ENCODE measurements at places on chromosomes 4 and X.
A peak's percentile ranks its signal among the peaks of the same experiment; 100 is the strongest.

GRCh38 chr4:116058129-116058528 is 944.7 kb upstream of the NDST4 start:
- DNase-seq: no peak

- DNase-seq: no peak
These were observed 6.9 kb upstream of the RELL1 start for GRCh38 chr4:37693030-37693429.

DNA sequence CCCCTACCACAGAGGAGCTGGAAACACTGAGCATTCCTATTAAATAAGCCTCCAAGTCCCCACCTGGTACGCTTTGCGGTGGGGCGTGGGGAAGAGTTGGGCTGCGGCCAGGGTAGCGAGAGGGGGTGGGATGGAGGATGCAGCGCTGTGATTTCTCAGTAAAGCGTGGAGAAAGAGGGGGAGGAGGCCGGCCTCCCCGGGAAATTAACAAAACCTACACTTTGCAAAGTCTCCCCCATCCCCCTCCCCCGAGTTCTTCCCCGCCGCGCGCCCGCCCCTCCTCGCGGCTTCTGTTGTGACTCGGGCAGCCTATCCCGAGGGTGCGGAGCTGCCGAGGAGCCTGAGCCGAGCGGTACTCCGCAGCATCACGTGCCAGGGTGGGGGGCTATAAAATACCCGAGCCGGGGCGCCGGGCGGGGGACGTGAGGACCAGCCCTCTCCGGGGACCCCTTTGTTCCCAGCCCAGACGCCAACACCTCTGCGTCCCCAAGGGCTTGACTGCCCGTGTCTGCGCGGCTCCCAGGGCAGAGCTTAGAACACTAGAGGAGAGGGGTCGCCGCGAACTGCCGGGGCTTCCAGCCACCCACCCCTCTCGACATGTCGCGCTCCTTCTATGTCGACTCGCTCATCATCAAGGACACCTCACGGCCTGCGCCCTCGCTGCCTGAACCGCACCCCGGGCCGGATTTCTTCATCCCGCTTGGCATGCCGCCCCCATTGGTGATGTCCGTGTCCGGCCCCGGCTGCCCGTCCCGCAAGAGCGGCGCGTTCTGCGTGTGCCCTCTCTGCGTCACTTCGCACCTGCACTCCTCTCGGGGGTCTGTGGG is at the start of gene GSX2:
TSS of gene GSX2 (plus strand) at position 416 of the 827 bp plus-strand sequence. CDS start at position 598, 182 bp downstream.
- DNase-seq: no peak

DNA sequence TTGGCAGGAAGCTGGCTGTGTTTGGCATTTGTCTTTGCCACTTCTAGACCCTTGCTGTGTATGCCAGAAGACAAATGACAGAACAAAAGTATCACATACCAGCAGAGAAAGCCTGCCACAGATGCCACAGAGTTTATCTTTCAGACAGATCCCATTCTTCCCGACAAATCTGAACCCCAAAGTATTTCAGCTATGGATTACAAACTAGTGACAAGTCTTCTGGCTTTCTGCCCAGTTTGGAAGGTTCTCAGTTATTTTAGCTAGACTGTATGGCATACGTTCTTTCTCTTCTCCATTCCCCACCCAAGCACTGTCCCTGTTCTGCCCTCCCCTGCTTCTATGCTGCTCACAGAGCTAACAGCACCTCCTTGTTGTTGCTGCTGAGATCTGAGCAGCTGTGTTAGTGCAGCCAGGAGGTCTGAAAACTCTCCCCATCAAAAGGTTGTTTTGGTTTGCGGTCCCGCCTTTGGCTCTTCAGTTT is 236.7 kb downstream of the FRAS1 start:
- peak; percentile 95 for DNase-seq

GRCh38 chr4:52051213-52051614 is at the start of gene SPATA18:
Gene SPATA18 (plus strand): TSS chr4:52051304. CDS start chr4:52051705, 401 bp downstream.
- DNase-seq: no peak

DNA sequence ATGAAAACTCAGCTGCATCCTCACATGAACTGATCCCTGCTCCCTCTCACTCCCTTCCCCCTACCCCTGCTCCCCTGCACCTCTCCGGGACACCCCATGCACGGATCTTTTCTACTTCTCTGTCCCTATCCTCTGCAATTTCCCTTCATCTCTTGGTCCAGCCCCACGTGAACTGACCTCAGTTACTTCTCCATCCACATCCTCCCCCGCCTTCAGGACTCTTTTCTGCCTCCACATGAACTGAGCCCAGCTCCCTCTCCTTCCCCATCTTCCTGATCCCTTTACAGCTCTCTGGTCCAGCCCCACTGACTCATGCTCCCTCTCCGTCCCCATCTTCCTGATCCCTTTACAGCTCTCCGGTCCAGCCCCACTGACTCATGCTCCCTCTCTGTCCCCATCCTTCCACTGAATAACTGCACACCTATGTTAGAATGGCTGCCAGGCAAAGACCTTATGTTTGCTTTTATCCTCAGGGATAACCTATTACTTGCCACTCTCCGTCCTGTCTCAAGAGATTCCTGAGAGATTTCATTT is 5.6 kb downstream of the CETN2 start:
- peak; percentile 9 for DNase-seq
